Posterior vena cava (tissue), 2 donors: ENCODE measurements at places on chromosomes 5 and 9. TPM values are rescaled to one million over a fixed set of nuclear protein-coding genes. Genes with fewer than 3 reads are reported as not detected.

ADRA1B gene
- 4.2 TPM for total RNA-seq

NMUR2 gene
- total RNA-seq = not detected

CBY3 gene
- not detected for total RNA-seq

PCDHB5 gene
- 2.8 TPM for total RNA-seq

HAVCR2 gene
- total RNA-seq = 8.4 TPM

ECM2 gene
- 27.6 TPM for total RNA-seq

SLC6A19 gene
- 0.09 TPM for total RNA-seq
